Germinal center (tissue), 1 donor: ENCODE measurements at places on chromosomes 2 and 18.

DNA sequence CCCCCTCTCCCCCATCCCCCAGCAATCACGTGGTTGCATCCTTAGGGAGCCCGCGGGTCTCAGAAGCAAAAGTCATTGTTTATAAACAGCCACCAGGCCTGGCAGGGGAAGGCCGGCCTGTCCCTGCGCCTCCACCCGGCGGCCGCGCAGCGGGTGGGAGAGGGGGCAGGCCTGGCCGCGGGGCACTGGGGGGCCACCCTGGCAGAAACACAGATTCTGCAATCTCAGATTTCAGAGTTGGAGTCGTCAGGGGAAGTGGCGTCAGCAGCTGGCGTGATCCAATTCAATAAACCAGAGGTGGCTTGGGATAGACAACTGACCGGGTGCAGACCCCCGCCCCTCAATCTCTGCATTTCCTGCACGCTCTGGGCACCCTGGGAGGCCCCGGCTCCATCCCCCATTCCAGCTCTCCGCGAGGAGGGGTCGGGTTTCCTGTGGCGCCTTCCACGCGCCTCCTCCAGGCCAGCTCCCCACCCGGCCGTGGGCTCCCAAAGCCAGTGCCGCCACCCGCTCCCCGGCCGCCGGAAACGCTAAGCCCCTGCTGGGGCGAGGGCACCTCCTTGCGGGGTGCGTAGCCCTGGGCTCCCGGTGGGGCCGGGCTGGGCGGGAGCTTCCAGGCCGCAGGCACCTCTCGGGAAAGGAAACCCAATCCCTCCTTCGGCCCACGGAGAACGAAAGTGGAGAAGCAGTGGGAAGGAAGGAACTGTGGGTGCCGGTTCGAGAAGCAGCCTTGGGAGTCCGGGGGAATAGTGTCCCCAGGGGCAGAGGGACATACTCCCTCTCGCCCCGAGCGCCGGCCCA lies 1.1 kb downstream of the BIN1 start:
- DNase-seq, result no peak

DNA sequence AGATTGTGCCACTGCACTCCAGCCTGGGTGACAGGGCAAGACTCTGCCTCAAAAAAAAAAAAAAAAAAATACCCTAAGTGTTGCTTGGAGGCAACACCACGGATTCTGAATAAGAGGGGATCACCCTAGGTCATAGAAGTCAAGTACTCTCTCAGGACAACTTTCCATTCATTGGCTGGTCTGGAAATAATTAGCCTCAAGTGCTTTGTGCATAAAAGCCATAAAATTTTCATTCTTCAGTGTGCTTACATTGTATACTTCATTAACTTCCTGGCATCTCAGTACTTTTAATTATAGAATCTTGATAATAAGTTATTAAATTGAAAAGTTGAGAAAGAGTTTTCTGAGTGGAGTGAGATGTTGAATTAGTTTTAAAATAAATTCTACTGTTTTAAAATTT lies 876.1 kb upstream of the FAM98A start:
- DNase-seq, result no peak

- no peak for DNase-seq
These were observed 28.4 kb downstream of the SIX3 start for GRCh38 chr2:44969936-44970335.

DNA sequence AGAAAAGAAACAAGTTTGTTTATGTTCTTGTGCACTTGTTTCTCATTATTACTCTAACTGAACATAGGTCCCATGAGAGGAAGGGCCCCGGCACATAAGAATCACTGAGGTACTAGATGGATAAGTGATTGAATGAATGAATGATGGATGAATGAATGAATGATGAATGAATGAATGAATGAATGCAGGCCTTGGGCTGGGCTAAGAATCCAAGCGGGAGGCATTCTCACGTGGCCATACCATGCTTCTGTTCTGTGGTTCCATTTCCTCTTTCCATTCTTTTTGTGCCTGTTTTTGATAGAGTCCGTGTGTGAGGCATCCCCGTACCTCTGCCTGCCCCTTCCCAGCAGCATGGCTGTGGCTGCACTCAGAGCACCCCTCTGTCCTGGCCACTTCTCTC lies 94.8 kb downstream of the SH3BP4 start:
- no peak for DNase-seq

- no peak for DNase-seq
These were observed 397.2 kb upstream of the FANCL start for GRCh38 chr2:58638256-58638805.

- DNase-seq, result no peak
These were observed 92.1 kb upstream of the ID2 start for GRCh38 chr2:8589721-8590120.

GRCh38 chr2:111164078-111164477 lies 43.4 kb downstream of the BCL2L11 start:
- no peak for DNase-seq

- no peak for DNase-seq
These were observed 19.7 kb upstream of the EMILIN2 start for GRCh38 chr18:2827061-2827460.

DNA sequence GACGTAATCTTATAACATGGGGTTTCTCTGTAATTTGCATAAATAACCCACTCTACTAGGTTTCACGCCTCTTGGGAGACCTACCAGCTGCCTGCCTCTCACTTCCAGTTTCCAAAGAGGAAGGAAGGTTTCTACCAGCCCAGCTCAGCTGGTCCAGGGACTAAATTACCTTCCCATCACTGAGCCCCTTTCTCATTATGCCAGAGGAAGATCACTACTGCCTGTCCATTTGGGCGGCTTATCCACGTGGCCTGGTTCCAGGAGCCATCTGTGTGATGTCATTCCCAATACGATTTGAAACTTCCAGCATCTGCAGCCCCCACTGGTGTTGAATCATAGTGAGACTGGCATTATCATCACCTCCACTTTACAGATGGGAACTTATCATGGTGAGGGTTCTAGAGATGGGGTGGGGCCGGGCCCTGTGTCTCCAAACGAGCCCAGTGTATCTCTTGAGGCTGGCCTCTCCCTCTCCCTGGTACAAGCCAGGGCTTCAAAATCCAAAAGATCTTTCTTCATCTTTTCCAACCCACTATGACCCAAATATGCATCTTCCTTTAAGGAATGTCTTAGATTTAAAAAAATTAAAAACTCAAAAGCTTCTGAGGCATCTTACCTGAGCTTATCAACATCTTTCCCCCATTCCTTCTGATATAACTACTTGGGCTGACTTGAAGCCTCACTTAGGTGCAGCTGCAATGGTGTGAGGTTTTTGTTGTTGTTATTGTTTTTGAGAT lies 140.8 kb downstream of the DDX1 start:
- DNase-seq, result peak; percentile 82

DNA sequence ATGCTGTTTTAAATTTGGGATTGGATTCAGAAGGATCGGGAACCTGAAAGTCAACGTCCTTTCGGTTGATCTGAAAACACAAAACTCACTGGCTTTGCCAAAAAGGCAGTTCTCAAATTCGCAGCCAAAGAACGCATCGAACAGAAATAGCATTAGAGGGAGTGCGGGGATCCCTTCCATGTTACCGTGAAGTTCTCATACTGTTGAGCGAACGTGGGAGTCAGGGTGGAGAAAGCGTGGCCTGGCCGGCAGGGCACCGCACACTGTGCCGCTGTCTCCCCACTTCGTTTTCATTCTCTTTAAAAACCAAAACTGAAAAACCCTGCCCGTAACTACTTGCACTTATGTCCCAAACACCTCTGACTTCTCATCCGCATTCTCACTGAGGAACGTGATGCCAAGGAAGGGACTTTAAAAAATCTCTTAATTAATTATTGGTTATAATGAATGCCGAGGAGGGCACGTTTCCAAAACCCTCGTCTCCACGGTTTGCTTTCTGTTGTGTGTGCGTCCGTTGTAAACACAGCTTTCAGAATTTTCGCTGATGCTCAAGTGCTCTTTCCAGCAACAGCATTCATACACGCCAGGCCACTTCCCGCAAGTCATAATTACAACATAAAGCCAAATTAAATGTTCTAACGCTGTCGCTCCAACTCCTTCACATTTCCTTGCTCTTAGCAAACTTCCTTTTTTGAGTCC lies 60.9 kb upstream of the TWIST2 start:
- DNase-seq, result no peak

GRCh38 chr18:3411854-3412268 lies 38.1 kb upstream of the TGIF1 start:
- DNase-seq, result peak; percentile 77

GRCh38 chr2:240350696-240351087 lies 84.8 kb upstream of the GPC1 start:
- no peak for DNase-seq
